ENCODE measurements at places on chromosomes 7 and 10. TPM values are rescaled to one million over a fixed set of nuclear protein-coding genes. Genes with fewer than 3 reads are reported as not detected.

CPA1 gene
- not detected for total RNA-seq

ADAM22 gene
- total RNA-seq: 87.5 TPM

SEMA3D gene
- total RNA-seq: 9.7 TPM

MMRN2 gene
- 45.0 TPM for total RNA-seq

CDC14C gene
- total RNA-seq: not detected

PIK3CG gene
- total RNA-seq: 11.8 TPM

TUBB8 gene
- not detected for total RNA-seq

PAX2 gene
- not detected for total RNA-seq

OPALIN gene
- total RNA-seq: not detected

DNA sequence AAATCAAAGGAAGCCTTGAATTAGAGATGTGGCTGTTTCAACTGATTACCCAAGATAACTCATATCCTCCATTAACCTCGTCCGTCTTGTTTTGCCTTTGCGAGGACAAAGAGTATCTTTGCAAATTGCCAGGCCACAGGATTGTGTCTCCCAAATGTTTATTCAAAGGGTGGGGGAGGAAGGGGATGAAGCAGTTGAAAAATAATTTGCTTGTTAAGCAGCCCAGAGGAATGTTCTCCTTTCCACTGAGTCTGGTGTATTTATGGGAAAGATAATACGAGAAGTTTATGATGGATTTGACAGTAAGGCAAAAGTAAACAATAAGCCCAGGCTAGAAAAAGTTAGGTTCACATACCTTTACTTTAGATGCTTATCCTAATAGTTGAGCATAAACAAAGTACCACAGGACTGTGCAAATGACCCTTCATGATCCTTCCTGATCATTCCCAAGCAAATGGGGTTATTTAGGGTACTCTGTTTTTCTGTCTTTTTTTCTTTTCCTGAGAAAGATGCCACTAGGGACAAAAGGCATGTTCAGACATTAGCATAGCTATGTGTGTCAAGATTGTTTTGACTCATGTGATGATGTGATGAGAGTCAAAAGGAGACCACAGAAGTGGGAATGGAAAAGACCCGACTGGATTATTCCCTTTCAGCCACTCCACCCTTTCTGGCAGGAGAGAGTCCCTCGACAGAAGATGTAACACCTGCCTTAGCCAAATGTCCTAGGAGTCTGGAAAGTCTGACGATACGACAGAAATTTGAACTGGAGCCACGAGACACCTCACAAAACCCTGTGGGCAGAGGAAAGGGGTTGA is 243.0 kb upstream of the GLI3 start:
- H3K36me3 ChIP-seq: no peaks in the 10 kb centered on the region
- no peak for DNase-seq
- H3K27ac ChIP-seq: peak overlapping the region; percentile 9
- H3K4me3 ChIP-seq: no peak overlapping the region
- H3K27me3 ChIP-seq: no peaks in the 10 kb centered on the region

- H3K27me3 ChIP-seq: no peaks in the 10 kb centered on the region
- H3K27ac ChIP-seq: no peak overlapping the region
- DNase-seq: no peak
- no peaks in the 10 kb centered on the region for H3K36me3 ChIP-seq
Measured at GRCh38 chr7:125253452-125254190, 324.0 kb upstream of the POT1 start.

DNA sequence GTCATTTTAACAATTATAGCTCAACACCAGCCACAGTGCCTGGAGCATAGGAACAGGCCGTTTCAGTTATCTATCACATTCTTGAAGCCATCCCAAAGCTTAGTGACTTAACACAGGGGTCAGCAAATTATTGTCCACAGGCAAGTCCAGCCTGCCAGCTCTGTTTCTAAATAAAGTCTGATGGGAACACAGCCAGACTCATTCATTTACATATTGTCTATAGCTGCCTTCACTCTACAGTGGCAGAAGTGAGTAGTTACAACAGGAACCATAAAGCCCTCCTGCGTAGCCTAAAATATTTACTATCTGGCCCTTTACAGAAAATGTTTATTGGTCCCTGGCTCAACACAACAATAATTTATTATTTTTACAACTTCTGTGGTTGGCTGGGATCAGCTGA is 407.5 kb upstream of the AUTS2 start:
- no peaks in the 10 kb centered on the region for H3K27me3 ChIP-seq
- H3K4me3 ChIP-seq: no peak overlapping the region
- H3K36me3 ChIP-seq: no peaks in the 10 kb centered on the region
- no peak overlapping the region for H3K27ac ChIP-seq
- no peaks in the 10 kb centered on the region for H3K4me1 ChIP-seq
- no peak for DNase-seq

- no peaks in the 10 kb centered on the region for H3K36me3 ChIP-seq
- H3K4me1 ChIP-seq: peaks cover 9% of the 10 kb centered on the region
- H3K4me3 ChIP-seq: no peak overlapping the region
- DNase-seq: no peak
- no peaks in the 10 kb centered on the region for H3K27me3 ChIP-seq
- H3K27ac ChIP-seq: peak overlapping the region; percentile 70
Measured at GRCh38 chr7:55087521-55087961, 68.7 kb downstream of the EGFR start.

DNA sequence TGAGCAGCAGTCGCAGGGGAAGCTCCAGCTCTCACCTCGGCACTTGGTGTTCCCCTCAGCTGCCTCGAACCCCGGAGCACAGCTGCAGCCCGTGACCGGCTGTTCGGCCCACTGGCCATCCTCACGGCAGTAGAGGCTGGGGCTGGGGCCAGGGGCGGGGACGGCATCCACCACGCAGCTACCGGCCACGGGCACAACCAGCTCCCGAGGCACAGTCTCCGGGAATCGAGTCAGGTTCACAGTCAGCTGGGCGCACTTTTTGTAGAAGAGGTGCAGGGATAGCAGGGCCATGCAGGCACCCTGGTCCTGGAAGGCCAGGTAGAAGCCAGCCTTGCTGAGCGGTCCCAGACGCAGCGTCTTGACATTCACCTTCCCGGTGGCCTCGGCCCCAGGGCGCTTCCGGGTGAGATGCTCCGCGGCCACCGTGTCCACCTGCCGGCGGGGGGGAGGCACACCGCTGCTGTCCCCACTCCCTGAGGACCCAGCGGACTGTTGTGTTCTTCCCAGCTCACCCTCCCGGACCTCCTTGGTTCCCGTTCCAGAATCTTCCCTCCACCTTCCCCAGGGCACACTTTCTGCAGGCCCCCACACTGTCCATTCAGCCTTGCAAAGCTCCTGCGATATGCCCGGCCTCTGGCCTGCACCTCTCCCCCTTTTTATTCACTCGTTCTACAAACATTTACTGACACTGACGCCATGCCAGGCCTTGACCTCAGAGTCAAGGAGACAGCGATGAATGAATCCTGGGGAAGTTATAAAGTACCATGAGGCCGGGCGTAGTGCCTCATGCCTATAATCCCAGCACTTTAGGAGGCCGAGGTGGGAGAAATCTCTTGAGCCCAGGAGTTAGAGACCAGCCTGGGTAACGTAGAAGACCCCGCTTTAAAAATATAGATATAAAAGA is 4.8 kb downstream of the EPHB4 start:
- no peaks in the 10 kb centered on the region for H3K36me3 ChIP-seq
- H3K27me3 ChIP-seq: no peaks in the 10 kb centered on the region
- peak overlapping the region; percentile 92 for H3K27ac ChIP-seq
- no peak overlapping the region for H3K4me3 ChIP-seq
- H3K4me1 ChIP-seq: no peaks in the 10 kb centered on the region

- no peak for DNase-seq
- no peak overlapping the region for H3K4me3 ChIP-seq
- no peaks in the 10 kb centered on the region for H3K4me1 ChIP-seq
- H3K27me3 ChIP-seq: no peaks in the 10 kb centered on the region
- H3K27ac ChIP-seq: no peak overlapping the region
Measured at GRCh38 chr10:50456719-50457118, 167.0 kb downstream of the SGMS1 start.

GRCh38 chr7:45882465-45882810 is 5.8 kb upstream of the IGFBP1 start:
- no peaks in the 10 kb centered on the region for H3K36me3 ChIP-seq
- no peak overlapping the region for H3K27ac ChIP-seq
- H3K27me3 ChIP-seq: no peaks in the 10 kb centered on the region
- H3K4me1 ChIP-seq: no peaks in the 10 kb centered on the region
- no peak for DNase-seq
- H3K4me3 ChIP-seq: no peak overlapping the region

DNA sequence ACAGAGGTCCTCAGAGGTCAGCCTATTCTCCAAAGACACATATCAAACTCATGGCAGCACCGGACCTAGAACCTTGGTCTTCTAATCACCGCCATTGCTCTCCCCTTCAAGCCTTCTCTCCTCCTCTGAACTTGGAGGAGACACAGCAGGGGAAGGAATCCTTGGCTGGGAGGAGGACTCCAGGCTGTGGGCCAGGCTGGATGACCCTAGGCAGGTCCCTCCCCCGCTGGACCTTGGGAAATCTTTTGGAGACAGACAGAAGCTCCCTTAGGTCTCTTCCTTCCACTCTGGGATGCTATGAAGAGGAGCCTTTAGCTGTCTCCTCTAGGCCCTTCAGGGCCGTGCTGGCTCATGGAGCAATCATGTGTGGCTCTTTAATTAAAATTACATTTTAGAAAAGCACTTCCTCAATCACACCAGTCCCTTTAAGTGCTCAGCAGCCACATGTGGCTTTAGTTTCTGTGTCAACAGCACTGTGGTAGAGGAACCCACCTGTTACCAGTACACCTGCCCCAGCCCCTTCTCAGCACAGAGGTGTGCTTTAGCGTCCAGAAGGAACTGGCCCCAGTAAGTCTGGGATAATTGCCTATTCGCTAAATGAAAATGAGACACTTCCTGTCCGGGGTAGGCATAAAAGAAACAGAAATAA is 238.2 kb downstream of the CELF2 start:
- peak; percentile 72 for DNase-seq
- no peaks in the 10 kb centered on the region for H3K36me3 ChIP-seq
- H3K27ac ChIP-seq: no peak overlapping the region
- H3K27me3 ChIP-seq: no peaks in the 10 kb centered on the region

DNA sequence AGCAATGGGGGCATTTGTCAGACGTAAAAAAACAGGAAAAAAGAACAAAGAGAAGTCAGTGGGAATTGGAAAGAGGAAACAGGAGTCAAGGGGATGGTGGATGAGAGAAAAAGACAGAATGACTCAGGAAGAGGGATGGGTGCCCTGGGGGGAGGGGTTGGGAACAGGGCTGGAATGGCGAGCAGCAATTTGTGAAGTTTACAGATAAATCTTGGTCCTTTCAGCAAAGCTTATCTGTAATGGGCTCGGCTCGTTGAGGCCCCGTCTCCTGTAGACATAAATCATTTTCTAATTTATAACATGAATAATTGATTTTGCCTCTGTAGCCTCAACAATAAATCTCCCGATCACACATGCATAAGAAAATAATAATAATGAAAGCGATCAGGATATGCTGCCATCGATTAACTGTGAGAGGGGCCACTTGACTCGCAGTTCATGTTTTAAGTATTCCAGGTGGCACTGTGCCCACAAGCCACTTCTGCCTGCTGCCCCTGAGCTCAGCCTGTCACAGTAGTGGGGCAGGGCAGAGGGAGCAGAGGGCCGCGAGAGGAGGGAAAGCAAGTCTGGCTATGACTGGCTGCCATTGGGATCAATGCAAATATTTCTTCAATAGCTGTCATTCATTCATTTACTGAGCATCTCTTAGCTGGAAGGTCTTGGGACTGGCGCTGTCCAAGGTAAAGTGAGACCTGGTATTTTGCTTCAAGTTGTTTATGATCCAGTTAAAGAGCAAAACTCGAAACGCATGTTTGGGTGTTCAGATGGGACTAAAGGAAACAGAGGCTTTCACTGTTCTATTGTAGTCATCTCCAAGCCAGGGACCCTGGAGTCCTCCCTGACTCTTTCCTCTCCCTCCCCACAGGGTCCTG is 47.4 kb upstream of the R3HCC1L start:
- no peak for DNase-seq
- H3K27me3 ChIP-seq: no peaks in the 10 kb centered on the region
- no peak overlapping the region for H3K27ac ChIP-seq
- no peaks in the 10 kb centered on the region for H3K4me1 ChIP-seq

DNA sequence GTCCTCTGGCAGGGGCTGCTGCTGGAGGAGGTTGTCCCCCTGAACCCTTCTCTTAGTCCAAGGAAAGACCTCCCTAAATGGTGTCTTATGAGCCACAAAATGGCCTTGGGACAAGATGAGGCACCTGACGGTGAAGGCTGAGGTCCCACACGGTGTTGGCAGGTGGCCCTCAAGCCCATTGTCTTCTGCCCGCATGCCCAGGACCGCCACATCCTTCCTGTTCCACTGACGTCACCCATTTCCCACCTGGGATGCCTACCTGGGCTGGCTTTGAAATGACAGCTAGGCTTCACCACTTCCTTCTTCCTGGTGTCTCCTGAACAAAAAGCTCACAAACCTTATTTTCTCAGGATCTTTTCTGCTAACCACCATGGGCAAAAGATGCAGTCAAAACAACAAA is 2.1 kb upstream of the DMBT1 start:
- DNase-seq: no peak
- no peaks in the 10 kb centered on the region for H3K27me3 ChIP-seq
- H3K4me3 ChIP-seq: no peak overlapping the region
- no peaks in the 10 kb centered on the region for H3K36me3 ChIP-seq
- H3K27ac ChIP-seq: no peak overlapping the region

DNA sequence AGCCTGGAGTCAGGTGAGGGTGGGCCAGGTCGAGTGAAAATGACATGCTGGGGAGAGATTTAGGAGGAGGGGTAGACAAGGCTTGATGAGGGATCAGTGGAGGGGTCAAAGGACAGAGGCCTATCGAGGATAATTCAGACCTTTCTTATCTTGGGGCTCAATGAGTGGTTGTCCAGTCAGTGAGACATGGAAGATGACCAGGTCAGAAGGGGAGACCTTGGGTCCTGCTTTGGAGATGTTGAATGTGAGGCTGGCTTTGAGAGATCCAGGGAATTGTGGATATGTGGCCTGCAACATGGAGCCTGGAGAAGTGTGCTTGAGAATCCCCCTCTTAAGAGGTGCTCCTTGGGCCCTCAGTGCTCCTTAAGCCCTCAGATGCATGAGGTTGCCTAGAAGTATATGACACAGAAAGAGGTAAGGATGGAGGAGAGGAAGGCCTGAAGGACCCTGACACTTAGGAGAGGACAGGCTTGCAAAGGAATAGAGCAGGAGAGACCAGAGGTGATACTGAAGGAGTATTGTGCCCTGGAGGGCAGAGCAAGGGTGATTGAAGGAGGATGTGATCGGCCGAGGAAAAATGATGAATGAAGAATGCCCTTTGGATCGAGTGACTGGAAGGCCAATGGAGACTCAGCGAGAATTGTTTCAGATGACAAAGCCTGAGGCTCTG is 129.8 kb upstream of the GPR26 start:
- H3K4me3 ChIP-seq: no peak overlapping the region
- no peaks in the 10 kb centered on the region for H3K36me3 ChIP-seq
- no peak for DNase-seq
- no peak overlapping the region for H3K27ac ChIP-seq
- H3K4me1 ChIP-seq: no peaks in the 10 kb centered on the region

DNA sequence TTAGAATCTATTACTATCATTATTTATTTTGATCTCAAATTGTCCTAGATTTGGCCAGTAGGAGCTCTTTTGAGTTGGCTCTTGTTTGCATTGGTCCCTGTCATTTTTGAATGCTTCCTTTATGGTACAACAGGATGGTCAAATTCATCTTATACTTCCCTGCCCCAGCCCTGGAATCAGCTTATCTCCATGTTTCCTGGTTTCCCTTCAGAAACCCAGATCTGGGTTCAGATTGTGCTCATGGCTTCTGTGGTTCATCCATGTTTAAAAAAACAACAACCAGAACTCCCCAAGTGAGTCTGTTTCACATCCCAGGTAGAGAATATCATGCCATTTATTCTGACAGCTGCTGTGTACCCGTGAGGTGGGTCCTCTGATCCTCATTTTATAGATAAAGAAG is 10.6 kb downstream of the ZFYVE27 start:
- no peak overlapping the region for H3K27ac ChIP-seq
- H3K4me1 ChIP-seq: no peaks in the 10 kb centered on the region
- H3K27me3 ChIP-seq: no peaks in the 10 kb centered on the region
- no peaks in the 10 kb centered on the region for H3K36me3 ChIP-seq

Data from uterus (tissue), 4 donors.